Adipocyte (in vitro differentiated cells): ENCODE measurements at places on chromosomes 6 and 20.

DNA sequence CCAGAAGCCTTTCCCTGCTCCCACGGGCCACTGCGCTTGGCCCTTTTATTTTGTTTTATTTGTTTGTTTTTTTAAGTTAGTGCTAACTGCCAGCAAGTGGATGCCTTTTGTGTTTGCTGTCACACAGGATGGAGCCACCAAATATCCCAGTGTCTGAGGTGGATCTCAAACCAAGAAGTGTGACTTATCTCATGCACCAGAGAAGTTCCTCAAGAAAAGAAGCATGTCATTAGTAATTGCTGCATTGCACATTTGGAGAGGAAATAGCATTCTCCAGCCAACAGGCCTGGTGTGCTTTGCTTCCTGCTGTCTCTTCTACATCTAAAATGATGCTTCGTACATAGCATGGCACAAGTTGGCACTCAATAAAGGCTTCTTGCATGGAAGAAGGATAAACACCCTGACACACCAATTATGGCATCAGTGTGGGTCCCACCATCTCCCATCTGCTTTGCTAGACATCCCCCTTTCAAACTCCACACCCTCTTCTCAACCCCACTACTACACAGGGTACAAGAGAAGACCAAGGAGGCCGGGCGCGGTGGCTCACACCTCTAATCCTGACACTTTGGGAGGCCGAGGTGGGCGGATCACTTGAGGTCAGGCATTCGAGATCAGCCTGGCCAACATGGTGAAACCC lies 1.9 kb upstream of the ATP9A start:
- no peak for DNase-seq

GRCh38 chr6:89299466-89299850 lies 15.6 kb downstream of the GABRR2 start:
- DNase-seq = no peak

- no peak for DNase-seq
Observed at GRCh38 chr6:2680264-2680922, 70.3 kb downstream of the MYLK4 start.

DNA sequence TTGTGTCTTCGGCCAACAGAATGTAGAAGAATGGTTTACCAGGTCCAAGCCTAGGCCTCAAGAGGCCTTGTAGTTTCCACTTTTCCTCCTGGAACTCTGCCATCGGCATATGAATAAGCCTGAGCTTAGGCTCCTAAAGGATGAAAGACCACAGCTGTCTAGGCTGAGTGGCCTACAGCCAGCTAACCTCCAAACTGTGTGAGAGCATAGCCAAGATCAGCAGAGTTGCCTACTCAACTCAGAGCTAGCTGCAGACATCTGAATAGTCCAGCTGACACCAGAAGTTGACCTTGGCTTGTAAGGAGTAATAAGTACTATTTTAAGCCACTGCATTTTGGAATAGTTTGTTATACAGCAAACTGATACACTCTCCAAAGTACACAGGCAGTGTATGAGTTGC lies 52.6 kb upstream of the SMIM29 start:
- DNase-seq = peak; percentile 9

- DNase-seq = no peak
Observed at GRCh38 chr6:53258774-53259155, 90.0 kb downstream of the ELOVL5 start.

GRCh38 chr6:99331531-99331930 lies 17.9 kb downstream of the FAXC start:
- DNase-seq = no peak

DNA sequence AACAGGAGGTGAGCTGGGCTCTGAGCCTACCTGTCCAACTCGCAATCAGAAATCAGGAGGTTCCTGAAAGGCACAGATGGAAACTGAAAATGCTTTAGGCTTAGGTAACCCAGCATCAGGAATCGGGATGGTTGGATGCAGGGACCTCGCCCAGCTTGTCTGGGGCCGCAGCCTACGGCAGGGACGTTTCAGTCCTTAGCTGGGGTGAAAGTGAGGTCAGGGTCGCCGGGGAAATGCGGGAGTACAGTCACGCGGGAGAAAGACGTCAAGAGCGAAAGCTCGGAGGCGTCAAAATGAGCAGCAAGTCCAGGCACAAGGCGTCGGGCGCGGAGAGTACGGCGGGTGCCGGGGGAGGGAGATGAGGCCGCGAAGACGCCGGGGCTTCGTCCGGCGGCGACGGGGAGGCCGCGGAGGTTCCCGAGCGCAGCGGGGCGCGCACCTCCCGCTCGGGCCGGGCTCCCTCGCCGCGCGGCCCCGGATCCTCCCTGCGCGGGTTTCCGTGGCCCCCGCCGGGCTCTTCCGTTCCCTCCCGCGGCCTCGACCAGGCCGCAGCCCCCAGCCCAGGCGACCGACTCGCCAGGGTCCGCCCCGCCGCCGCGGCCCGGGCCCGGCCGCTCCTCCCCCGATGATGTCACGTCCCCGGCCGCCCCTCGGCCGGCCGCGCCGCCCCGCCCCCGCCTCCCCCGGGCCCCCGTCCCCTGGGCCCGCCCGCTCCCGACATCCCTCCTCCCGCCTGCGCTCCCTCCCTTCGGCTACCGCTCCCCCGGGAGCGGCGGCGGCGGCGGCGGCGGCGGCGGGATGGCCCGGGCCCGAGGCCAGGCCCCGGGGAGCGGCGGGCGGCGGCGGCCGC lies at the start of gene EBF4:
EBF4 (plus strand) TSS at position 745 of the 850 bp plus-strand sequence. CDS start 866 bp downstream, outside the sequence.
- DNase-seq = peak; percentile 75

DNA sequence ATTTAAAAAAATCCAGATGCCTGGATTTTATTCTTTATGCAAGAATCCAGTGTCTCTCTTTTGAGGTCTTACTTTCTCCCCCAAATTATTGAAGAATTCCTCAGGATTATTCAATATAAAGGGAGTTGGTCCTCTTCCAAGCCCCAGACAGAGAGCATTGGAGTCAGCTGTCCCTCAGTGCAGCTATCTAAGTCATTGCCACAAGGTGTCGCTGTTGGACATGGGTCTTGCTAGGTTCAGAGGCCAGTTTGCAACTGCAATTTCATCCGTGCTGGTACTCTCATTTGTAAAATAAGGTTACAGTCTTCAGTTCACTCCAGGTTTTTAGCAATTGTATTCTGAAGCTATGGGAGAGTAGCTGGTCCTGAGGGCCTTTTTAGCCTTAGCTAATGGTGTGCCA lies 27.8 kb downstream of the CCN2 start:
- peak; percentile 53 for DNase-seq

- DNase-seq = no peak
Observed at GRCh38 chr6:158561321-158561884, 1.5 kb downstream of the TMEM181 start.

DNA sequence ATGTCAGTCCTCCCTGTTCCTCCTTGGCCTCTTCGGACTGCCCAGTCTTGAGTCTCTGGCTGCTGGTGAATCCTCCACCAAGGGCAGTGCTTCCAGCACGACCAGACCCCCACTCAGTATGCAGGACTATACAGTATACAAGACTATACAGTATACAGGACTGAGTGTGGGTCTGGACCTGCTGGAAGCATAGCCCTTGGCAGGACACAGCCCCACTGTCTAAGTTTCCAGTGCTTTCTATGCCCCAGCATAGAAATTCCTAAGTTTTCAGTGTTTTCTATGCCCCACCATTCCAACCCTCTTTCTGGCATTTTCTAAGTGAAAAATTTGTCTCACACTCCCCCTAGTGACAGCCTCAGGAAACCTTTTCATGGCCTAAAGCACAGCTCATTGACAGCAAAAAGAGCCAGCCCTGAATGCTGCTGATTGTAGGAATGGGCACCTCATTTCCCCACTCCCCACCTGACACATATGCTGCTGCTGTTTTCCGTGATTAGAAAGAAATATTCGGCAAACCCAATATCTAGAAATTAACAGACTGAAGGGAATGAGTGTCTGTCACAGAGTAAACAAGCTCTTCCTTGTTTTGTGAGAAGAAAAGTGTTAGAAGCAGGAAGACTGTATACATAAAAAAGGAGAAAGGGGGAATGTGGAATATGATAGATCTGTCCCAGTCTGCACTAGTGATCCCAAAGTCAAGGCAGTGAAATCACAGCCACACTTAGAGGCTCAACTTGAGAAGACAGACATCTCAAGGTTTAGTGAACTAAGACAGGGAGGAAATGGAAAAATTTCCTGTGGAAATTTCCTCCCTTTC lies 206.9 kb downstream of the IBTK start:
- peak; percentile 87 for DNase-seq

DNA sequence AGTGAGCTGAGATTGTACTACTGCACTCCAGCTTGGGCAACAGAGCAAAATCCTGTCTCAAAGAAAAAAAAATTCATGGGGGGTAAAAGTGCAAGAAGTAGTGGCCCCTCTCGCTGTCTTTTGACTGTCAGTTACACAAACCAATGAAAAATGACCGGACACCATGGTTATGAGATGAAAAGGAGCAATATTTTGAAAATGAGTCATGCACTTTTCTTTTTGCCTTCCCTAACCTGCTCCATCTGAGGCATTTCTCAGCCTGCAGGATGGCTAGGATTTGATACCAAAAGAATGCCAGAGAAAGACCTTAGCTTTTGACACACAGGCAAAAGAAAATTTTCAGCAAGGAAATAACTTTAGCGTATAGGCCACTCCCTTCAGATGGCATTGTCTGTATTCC lies 181.7 kb upstream of the ARID1B start:
- no peak for DNase-seq

- no peak for DNase-seq
Observed at GRCh38 chr6:35019171-35019570, 122.0 kb downstream of the TCP11 start.

- peak; percentile 45 for DNase-seq
Observed at GRCh38 chr20:49399329-49399728, 83.1 kb downstream of the KCNB1 start.

- DNase-seq = no peak
Observed at GRCh38 chr6:100163035-100163434, 169.0 kb upstream of the MCHR2 start.

DNA sequence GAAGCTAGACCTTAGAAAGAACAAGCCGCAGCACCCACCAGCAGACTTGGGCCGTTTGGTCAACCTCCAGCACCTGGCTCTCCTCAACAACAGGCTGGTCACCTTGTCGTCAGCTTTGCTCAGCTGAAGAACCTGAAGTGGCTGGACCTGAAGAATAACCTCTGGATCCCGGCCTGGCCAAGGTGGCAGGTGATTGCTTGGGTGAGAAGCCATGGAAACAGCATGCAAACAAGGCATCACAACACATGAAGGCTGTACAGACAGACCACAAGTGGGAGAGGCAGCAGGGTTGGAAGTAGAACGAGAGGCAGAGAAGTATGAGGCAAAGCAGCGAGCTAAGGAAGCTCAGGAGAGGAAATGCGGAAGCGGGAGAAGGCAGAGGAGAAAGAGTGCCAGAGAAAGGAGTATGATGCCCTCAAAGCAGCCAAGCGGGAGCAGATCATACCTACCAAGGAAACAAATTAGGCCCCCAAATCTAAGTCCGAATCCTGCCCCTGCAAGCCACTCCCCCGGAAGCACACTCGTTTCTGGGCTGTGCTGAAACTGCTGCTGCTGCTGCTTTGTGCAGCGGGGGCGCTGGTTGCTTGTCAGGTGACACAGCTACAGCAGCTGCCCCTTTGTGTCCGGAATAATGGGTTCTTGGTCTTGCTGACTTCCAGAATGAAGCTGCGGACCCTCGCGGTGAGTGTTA lies 121.6 kb upstream of the LGSN start:
- DNase-seq = no peak

GRCh38 chr6:5294392-5295211 lies 33.3 kb downstream of the FARS2 start:
- no peak for DNase-seq

DNA sequence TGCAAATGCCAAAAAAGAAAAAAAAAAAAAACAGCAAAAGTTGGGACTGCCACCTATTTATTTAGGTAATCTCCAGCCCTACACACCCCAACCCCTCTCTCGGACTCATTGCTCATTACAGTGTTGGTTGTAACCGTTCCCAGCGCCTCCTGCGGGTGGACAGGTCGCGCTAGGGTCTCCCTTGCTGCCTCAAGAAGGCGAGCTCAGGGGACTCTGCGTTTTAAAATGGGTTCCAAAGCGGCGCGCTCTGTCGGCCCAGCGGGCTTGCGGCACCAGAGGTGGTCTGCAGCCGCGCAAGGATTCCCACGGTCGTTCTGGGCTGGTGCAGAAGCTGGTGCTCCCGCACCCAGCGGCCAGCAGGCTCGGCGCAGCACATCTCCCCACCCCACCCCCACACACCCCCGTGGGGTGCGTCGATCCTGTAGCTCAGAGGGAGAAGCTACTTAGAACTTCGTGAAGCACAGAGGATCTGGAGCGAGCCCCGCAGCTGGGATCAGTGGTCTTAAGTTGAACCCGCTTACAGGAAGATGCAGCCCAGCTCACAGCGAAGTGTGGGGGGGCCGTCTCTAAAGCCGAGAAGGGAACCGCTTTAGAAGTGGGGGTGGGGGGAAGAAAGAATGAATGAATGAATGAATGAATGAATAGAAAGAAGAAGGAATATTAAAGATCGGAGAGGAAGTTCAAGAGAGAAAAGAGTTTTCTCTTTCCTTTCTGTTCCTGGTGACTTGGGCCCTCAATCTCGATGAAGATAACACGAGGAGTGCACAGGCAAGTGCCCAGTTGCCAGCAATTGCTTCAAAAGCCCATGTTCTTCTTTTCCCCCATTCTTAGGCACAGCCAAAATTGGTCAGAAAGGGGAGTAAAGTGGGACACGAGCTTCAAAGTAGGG lies 780 bp downstream of the TFAP2A start:
- DNase-seq = peak; percentile 86

DNA sequence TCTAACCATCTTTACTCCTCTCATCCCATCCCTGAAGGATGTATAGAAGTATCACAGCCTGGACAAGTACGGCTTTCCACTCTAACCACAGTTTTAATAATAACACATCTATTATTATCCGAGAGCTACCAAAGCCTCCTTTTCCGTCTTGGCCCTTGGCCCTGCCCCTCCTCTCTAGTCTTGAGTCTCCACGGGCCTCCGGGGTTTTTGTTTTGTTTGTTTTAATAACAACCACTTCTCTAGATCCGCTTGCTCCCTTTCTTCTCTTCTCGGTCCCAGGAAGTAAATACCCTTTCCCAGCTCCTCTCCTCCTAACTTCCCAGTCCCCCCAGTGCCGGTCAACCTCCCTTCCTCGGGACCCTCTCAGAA lies 661 bp downstream of the LCA5 start:
- DNase-seq = peak; percentile 71

DNA sequence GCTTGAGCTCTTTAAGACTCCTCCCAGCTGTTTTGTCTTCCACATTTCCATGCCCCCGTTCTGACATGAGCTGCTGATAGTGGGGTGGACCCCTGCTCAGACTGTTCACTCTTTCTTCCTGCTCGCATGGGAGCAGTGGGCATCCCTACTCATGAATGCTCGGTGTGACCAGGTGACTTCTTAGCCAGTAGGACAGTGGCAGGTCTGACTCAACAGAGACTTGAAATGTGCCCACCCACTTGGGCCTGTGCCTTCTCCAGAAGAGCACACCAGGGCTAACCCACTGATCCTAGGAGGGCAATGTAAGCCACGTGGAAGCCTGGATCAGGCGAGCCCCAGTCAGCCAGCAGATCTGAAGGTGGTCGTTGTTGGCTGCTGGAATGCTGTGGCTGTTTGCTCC lies 582.0 kb downstream of the QKI start:
- no peak for DNase-seq

DNA sequence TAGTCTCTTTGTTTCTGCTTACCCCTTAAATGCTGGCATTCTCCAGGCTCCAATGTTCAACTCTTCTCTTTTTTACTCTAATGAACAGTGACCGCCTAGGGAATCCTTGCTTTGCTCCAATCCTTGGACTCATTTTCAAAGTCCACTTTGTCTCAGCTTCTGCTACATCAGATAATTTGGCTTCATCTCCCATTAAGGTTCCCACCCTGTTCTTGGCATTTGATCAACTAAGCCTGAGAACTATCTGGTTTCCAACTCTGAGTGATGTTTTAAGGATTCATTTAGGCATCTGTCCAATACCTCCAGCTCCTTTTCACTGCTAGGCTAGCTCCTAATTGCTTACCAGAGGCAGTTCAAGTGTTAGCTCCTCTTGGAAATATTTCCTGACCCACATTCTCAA lies 64.9 kb downstream of the ME1 start:
- peak; percentile 52 for DNase-seq
